ENCODE measurements at places on chromosomes 3 and 15. TPM values are rescaled to one million over a fixed set of nuclear protein-coding genes. Genes with fewer than 3 reads are reported as not detected.

DNA sequence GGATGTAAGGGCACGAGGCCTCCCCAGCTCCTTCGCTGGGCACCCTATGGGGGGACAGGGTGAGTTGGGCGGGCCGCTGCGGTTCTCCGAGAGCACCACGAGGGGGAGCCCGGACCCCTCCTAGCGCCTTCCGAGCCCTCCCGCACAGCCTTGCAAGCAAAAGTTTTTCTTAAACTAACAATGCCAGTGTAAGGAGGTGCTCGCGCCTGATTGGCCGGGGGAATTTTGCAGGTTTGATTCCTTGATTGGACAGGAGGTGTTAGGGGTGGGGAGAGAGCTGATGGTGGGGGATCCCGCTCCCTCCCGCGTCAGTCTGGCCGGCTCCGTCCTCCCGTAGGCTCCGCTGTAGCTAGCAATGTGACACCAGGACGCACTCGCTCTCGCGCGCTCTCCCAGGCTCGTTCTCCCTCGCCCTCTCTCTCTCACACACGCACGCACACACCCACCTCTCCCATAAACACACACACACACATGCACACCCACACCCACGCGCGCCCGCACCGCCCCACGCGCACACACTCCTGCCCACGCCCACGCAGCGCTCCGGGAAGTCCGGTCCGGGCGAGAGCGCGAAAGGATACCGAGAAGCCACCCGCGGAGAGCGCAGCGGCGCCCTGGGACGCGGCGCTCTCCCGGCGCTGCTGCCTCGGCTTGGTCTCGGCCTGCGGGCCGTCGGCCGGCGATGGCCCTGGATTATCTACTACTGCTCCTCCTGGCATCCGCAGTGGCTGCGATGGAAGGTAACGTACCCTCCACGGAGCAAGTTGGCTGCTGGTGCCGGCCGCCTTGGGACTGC lies at the start of gene EPHB1:
EPHB1 (plus strand) TSS at position 311 of the 796 bp plus-strand sequence.
- DNase-seq, result peak; percentile 92

DNA sequence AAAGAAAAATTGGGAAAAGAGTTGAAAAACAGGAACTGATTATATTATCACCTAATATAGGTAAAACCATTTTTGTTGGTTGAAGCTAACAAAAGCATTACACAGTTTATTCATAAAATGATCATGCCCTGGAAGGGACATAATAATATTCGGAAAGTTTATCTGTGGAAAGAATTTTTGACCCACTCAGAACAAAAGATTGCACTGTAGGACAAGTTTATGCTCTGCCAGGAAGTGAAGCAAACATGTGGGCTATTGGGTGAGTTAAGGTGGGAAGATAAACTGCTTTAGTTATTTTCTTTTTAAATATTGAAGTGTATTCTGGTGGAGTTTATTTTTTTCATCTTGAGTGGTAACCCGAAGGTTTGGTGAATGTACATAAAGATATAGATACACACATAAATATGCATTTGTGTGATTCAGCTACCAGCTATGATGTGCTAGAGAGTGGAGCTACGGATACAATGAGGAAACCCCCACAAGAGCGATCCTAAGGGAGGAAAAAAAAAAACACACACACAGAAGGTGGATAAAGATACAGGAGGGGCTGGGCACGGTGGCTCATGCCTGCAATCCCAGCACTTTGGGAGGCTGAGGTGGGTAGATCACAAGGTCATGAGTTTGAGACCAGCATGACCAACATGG lies 506.4 kb upstream of the THBS1 start:
- no peak for DNase-seq

GRCh38 chr15:28977377-28978010 lies 91.7 kb downstream of the APBA2 start:
- no peak for DNase-seq

GRCh38 chr3:42690766-42691680 lies 5.7 kb downstream of the KLHL40 start:
- no peak for DNase-seq

DNA sequence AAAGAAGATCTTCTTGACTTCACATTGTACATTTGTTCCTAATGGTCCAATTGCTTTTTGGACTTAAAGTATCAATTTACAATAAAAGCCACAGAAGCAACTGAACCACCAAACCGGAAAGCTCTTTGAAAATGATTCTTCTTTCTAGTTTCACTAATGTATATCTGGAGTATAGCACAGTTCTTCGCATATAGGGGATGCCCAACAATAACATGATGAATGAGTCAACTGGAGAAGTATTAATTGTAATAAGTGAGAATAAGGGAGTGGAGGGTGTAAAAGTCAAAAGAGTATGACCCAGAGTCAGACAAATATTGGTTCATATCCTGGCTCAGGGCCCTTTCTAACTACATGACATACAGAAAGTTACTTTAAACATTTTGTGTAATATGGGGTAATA lies 425.2 kb downstream of the ZBTB20 start:
- DNase-seq, result no peak

GRCh38 chr15:97566961-97567360 lies 393.5 kb upstream of the ARRDC4 start:
- DNase-seq, result peak; percentile 29

The ADGRG7 gene
- not detected for polyA plus RNA-seq

The OPA1 gene
- polyA plus RNA-seq, result 86.4 TPM

The ROBO1 gene
- 130 TPM for polyA plus RNA-seq

DNA sequence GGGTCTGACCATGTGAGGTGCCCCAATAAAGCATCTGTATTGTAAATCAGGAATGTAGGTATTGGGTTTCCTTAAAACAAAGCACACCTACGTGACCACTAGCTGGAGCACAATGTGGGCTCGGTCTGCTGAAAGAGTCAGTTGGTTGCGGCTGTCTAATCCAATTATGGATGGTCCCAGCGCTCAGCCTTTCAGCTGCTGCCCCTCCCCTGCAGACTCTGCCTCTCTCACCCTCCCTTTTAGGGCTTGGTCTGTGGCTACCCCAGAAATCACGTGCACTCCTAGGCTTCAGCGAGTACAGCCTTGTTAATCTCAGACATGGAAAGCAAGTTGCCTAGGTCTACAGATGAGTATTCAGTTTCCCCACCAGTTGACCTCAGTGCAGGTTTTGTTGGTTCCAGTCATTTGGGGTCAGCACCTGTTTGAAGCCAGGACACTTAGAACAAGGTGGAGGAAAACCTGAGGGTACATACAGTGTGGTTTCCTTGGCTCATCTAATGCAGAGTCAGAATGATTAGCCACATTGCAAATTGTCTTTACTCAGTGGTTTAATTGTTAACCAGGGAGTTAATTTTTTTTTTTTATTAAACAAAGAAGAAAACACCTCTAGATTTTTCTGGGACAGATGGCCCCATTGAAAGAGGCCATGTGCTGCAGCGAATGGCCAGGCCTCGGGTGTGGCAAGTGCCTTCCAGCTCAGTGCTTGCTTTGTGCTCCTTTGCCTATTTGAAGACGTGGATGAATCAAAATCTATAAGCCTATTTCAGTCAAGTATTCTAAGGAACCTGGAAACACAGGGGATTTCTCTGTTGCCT lies 137.7 kb downstream of the IGF1R start:
- DNase-seq, result peak; percentile 52

- no peak for DNase-seq
These were observed 29.2 kb downstream of the XXYLT1 start for GRCh38 chr3:195241592-195242355.

DNA sequence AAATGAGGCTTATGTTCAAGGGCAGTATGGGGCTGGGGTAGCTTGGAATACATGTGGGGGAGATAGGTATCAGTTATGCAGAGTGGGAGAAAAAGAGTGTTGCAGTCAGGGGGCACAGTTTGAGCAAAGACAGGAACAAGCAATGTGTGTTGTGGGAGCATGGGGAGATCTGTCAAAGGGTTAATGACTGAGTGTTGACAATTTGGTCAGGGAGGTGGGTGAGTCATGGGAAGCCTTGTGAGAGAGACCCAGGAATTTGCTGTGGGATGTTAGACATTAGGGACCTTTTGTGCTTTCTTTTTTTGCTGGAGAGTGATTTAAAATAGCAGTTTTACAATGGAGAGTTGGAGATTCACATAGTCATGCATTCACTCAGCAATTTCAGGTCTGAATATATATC lies 221.6 kb upstream of the NR2E3 start:
- DNase-seq, result no peak

DNA sequence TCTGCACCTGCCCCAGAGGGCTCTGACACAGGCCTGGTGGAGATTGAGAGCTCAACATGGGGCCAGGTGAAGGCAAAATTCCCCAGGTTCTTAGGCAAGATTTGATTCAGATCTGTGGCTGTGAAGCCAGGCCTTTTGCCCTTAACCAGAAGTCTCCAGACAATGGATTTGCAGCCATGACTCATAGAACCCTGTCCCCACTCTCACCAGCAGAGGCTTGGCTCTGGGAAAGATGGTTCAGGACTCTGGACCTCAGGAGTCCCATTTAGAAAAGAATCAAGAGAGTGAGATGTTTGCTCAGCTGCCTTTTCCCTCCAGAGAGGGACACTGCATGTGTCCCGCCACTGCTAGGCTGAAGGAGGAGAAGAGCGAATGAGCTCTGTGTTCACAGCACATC lies 361.4 kb upstream of the ICE2 start:
- DNase-seq, result no peak

Measured in left kidney (tissue), 8 donors.